ENCODE measurements at places on chromosomes 6 and 20.

- peak; percentile 70 for DNase-seq
Observed at GRCh38 chr6:169326067-169326799, 72.6 kb upstream of the THBS2 start.

GRCh38 chr6:141316236-141316635 is 816.5 kb upstream of the GJE1 start:
- DNase-seq, result no peak

DNA sequence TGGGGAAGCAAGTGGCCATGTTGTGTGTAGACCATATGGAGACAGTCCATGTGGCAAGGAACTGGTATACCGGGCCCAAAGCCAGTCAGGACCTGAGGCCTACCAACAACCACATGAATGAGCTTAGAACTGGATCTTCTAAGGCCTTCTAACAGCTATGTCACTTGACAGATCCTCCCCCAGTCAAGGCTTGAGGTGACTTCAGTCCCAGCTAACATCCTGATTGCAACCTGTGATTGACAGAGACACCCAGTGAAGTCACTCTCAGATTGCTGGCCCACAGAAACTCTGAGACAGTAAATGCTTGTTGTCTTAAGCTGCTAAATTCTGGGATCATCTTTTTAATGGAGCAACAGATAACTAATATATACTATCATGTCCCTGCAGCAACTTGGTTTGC is 32.9 kb downstream of the AHI1 start:
- DNase-seq, result no peak

GRCh38 chr20:10978713-10979112 is 304.9 kb upstream of the JAG1 start:
- DNase-seq, result no peak

GRCh38 chr6:159541296-159541695 is 151.7 kb downstream of the SOD2 start:
- no peak for DNase-seq

GRCh38 chr6:42338744-42339222 is 112.9 kb downstream of the TRERF1 start:
- no peak for DNase-seq

DNA sequence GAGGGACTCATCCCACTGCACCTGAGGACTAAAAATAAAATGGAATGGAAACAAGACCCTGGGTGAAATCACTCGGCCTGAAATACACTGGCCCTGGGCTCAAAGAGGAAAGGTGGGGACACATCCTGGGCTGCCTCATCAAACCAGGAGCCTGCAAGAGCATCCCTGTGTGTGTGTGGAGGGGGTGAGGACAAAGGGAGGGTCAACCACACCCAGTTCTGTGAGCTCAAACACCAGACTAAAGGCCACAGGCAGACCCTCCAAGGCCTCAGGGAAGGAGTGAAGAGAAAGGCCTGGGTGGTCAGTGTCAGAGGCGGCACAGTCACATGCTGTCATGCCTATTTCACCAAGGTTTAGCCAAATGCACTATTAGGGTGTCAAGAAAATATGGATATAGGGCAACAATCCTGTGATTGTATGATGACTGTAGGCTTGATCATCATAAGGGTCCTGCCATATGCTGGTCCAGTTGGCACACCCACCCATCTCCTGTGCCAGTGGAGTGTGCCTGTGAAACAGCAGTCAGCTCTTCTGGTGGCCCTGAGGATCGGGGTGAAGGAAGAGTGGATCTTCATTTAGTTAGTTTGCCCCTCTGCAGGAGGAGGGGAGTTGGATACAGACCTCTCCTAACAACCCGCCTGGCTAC is 28.9 kb downstream of the SRSF3 start:
- no peak for DNase-seq

- DNase-seq, result no peak
Observed at GRCh38 chr6:161701056-161701455, 427.2 kb upstream of the AGPAT4 start.

- no peak for DNase-seq
Observed at GRCh38 chr6:132282696-132283095, 118.6 kb downstream of the MOXD1 start.

DNA sequence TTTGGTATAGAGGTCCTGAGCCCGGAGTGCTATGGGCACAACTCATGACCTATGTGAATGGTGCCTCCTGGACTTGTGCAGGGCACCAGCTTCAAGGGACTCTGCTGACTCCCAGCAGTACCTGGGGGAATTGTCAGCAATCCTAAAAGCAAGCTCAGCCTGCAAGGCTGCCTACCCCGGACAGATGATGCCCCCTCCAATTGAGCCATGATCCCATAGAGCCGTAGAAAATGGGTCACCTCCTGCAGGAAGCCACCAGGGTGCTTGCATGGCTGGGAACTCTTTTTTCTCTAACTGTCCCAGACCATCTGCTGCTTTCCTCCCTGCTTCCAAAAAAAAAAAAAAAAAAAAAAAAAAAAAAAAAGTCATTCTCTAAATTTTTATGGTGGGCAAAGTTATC is 12.9 kb upstream of the PRND start:
- no peak for DNase-seq

DNA sequence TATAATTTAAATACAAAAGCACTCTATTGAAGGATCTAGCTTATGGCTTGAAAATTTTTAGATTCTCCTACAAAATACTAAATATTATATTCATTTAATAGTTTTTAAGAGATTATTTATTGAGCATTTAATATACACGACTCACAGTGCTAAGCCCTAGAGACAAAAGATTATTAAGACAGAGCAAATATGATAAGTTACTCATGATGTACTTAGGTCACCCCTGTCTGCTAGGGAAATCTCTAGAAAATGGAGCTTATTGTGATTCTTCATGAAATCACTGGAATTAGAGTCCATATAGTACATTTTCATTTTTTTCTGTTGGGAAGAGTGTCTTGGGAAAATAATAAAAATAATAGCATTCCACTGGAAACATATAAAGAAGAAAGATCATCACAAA is 37.8 kb downstream of the BEND6 start:
- no peak for DNase-seq

DNA sequence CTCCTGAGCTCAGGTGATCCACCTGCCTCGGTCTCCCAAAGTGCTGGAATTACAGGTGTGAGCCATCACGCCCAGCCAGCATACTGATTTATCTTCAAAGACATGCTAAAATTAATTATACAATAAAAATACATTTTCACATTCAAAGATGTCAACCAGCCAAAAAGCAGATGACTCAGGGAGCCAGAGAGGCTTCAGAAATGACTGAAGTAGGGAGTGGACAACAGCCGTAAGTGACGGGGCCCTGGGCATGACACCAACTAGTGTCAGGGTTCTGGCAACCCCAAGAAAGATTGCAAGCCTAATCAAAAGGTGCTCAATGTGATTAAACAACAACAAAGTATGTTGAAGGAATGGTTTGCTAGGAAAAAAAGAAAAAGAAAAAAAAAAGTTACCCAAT is 28.4 kb downstream of the GPLD1 start:
- no peak for DNase-seq

GRCh38 chr6:17349427-17349826 is 44.0 kb upstream of the CAP2 start:
- DNase-seq, result no peak

DNA sequence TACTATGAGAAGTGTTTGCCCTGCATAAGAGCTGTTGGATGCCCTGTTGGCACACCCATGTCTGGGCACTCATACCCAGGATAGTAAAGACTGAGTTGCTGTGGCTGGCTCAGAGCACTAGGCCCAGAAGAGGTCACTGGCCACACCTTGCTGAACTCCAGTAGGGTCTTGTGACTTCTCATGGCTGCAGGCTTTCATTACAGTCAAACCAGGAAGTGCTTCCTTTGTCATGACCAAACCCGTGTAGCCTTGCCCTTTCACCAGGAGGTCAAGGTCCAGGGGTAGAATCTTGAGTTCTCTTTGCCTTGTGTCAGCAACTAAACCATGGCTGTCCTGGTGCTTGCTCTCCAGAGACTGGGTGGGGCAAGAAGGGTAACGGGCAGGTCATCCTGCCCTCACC is 49.5 kb downstream of the CD164 start:
- no peak for DNase-seq

DNA sequence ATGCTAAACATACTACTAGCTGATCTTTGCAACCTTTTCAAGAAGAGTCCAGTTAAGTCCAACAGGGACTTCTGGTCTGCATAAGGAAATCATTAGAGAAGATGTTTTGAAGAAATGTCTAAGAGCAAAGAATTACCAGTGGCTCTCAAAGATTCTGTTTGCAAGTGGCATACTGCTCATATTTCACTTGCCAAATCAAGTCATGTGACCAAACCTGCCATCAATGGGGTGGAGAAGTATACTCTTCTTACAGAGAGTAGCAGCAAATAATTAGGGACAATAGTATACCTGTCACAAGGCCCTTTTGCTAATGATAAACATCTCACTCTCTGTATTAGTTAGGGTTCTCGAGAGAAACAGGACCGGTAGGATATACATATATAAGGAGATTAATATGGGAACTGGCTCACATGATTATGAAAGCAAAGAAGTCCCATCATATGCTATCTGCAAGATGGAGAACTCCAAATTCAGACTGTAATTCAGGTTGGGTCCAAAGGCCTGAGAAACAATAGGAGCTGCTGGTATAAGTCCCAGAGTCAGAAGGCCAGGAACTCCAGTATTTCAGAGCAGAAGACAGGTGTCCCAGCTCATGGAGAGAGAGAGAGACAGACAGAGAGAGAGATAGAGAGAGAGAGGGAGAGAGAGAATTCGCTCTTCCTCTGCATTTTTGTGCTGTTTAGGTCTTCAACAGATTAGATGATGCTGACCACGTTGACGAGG is 111.5 kb downstream of the LCA5 start:
- no peak for DNase-seq

GRCh38 chr6:9435281-9435680 is 979.6 kb downstream of the TFAP2A start:
- no peak for DNase-seq

DNA sequence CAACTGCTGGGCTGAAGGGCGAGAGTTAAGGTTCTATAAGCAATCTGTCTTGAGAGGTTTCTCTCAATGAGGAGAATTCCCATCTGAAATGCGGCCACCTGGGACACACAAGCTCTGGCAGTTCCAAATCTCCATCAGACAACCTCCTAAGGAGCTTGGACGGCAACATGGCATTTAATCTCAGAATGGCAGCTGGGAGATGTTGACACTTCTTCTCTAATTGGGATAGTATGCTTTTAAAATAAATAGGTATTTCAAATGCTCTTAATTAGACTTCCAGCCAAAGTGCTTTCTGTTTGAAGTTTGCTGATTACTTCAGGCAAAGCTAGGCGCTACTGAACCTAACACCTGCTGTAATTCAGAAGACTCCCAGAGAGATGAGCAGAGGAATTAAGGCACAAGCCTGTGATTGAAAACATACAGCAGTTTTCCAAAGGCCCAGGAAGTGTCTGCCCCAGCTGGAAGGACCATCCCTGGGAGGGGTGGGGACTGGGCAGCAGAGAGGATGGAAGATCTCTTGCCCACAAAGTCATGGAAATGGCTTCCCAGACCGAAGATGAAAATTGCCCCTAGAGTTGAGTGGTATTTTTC is 59.1 kb upstream of the KCNK16 start:
- DNase-seq, result no peak

DNA sequence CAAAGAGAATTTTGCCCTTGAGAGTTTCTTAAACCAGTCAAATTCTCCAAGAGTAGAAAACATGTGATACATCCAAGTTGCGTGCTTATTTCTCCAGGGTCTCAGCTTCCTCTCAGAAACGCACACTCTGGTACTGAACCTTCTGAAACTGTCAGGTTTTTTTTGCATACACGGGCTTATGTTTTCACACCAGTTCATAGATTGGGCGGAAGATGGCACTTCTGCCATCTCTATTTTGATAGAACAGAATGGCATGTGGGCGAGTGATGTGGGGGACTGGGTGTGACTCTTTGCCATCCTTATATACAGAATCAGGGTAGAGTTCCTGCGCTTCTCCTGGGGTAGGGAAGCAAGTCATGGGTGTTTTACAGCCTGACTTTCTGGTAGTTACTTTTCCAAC is 56.4 kb downstream of the ADTRP start:
- DNase-seq, result no peak

GRCh38 chr6:46014511-46015118 is 1.0 kb downstream of the CLIC5 start:
- DNase-seq, result peak; percentile 60

- DNase-seq, result no peak
Observed at GRCh38 chr6:20438462-20439070, 36.9 kb downstream of the E2F3 start.

- DNase-seq, result no peak
Observed at GRCh38 chr6:137590684-137591083, 96.5 kb upstream of the OLIG3 start.

DNA sequence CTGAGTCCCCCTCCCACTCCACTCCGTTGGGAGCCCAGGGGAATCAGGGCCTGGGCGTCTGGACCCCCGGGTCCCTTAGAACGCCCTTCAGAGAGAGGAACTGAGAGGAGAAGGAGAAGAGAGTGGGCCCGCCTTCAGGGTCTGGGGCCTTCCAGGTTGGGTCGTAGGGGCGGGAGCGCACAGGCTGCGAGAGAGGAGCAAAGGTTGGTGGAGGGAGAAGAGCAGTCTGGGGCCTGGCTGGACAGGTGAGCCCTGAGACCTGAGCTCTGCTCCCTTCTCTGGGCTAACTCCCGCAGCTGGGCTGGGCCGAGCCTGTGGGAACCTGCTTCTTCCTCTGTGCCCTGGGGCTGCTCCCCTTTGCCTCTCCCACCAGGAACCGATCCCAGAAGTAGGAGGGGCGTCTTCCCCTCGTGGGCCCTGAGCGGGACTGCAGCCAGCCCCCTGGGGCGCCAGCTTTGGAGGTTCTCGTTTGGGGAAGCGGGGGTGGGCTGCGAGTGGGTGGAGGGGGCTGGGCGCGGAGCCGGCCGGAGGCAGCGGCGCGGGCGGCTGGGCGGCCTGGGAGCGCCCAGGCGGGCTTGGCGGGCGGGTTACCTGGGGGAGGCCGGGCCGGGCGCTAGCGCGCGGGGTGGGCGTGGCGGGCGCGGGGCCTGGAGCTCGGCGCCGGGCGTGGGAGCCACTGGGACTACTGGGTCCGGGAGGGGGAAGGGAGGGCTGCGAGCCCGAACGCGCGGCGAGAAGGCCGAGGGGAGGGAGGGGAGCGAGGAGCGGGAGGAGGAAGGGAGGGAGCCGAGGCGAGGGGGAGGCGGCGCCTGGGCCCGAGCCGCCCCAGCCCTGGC is at the start of gene DDR1:
Gene DDR1, plus strand, starts transcription at position 835 of the 836 bp plus-strand sequence. CDS start 4,211 bp downstream, outside the sequence.
- peak; percentile 55 for DNase-seq

- no peak for DNase-seq
Observed at GRCh38 chr20:60381643-60382400, 423.6 kb downstream of the CDH26 start.

- no peak for DNase-seq
Observed at GRCh38 chr20:3167738-3168078, 5.6 kb downstream of the LZTS3 start.

- no peak for DNase-seq
Observed at GRCh38 chr6:82362144-82362543, 1.5 kb upstream of the TPBG start.

Data from H9 (cell line).